ENCODE measurements at places on chromosomes 11 and 22. TPM values are rescaled to one million over a fixed set of nuclear protein-coding genes. Genes with fewer than 3 reads are reported as not detected.

GRCh38 chr11:77040401-77040777, 6.2 kb downstream of the B3GNT6 start:
- DNase-seq, result peak; percentile 29

DNA sequence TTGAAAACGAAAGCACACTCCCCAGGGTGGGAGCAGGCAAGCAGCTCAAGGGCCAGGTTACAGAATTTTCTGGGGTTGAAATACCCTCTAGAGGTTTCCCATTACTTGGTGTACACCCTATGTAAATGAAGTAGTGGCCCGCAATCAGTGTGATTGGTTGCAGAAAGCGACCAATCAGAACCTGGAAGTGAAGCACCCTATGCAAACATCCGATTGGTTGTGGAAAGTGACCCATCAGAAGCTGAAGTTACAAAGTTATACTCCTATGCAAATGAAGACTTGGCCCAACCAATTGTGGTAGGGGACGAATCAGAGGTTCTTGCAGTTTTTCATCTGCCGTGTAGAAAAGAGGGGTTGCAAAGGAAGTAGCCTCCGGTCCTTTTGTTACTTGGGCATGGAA, 19.2 kb downstream of the PRR5 start:
- no peak for DNase-seq

GRCh38 chr22:46147471-46148267, 2.7 kb upstream of the PPARA start:
- peak; percentile 43 for DNase-seq

SSH3 gene
- 258 TPM for total RNA-seq

KCNK7 gene
- 0.83 TPM for total RNA-seq

DNA sequence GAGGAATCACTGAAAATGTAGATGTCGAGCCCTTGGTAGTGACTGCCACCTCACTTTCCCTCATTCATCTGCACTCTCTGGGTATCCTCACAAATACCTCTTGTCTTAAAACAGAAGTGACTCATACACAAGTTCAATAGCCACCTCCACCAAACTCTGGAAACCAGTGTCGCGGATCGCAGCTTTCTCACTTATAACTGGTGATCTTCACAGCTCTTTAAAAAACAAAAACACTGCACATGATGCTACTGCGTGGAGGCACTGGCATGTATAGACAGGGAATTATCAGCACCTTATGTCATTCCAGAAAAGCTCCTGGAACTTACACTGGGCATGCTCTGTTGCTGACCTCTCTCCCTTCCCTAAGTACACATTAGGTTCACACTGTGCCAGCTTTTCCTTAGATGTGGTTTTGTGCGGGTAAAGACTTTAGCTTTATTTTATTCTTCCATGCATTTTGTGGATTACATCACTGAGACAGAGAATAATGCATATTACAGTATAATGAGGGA, 425.5 kb upstream of the CADM1 start:
- no peak for DNase-seq

DNA sequence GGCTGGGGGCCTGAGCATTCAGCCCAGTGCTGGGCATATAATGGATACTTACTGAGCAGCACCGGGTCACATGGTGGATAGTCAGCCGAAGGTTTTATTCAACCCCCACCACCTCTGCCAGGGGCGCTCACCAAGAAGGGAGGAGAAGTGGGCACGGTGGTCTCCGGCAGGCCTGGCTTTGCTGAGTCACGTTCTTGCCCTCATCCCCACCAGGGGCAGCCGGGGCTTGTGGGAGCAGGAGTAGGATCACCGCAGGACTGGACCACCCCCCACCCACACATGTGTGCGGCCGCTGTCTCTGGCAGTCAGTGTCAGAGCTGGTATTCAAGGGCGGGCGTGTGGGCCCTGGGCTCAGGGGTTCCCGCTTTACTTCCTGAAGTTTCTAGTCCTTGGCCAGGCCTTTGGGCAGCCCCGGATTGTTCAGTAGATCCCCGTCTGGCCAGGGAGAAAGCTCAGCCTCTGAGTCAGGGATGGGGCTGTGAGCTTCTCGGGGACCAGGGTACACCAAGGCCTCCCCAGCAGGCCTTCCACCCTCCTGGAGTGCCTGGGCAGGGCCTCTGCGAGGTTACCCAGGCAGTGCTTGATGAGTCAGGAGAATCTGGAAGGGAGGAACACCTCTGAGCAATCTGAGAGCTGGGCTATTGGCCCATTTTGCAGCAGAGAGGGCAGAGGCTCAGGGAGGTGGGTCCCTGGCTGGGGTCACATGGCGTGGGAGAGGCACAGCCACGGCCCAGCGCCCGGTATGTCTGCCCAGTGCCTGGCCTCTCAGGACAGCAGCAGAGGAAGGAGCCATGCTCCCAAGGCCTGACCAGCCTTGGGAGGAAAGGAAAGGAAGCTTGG, 60.6 kb downstream of the RTL6 start:
- no peak for DNase-seq

- DNase-seq, result peak; percentile 58
These were observed at the start of gene ANO5 for GRCh38 chr11:22192642-22193347. Gene ANO5 (plus strand): TSS chr11:22193085. CDS start chr11:22193493, 408 bp downstream.

GRCh38 chr22:19666673-19667593, 47.4 kb upstream of the SEPTIN5 start:
- DNase-seq, result no peak

DNA sequence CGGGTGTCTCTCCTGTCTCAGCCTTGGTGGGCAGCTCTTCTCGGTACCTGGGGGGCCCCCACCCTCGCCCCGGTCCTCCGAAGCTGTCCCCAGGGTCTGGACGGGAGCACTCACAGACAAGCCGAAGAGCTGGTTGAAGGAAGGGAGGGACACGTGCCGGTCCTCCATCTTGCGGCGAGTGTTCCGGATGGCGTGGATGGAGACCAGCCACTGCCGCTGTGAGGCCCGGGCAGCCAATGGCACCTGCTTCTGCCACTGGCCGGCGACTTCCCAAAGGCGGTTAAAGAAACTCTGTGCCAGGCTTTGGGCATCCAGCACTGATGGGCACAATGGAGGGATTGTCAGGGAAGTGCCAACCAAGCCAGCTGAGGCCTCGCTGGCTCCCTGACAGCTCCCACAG, 18.7 kb downstream of the PPM1F start:
- no peak for DNase-seq

LAYN gene
- 8.6 TPM for total RNA-seq

AMOTL1 gene
- 84.2 TPM for total RNA-seq

- DNase-seq, result no peak
These were observed 70.6 kb upstream of the SHANK2 start for GRCh38 chr11:71322861-71323582.

SOX6 gene
- total RNA-seq, result 6.4 TPM

TIMM8B gene
- total RNA-seq, result 54.8 TPM

GRCh38 chr22:28093711-28094110, 174.7 kb upstream of the PITPNB start:
- DNase-seq, result no peak

GRCh38 chr11:18676803-18677202, 21.8 kb upstream of the TMEM86A start:
- no peak for DNase-seq

WBP2NL gene
- 4.2 TPM for total RNA-seq

HPX gene
- 1.2 TPM for total RNA-seq

OR52A1 gene
- total RNA-seq, result not detected

LZTR1 gene
- 79.6 TPM for total RNA-seq

TPBGL gene
- 0.26 TPM for total RNA-seq

DNA sequence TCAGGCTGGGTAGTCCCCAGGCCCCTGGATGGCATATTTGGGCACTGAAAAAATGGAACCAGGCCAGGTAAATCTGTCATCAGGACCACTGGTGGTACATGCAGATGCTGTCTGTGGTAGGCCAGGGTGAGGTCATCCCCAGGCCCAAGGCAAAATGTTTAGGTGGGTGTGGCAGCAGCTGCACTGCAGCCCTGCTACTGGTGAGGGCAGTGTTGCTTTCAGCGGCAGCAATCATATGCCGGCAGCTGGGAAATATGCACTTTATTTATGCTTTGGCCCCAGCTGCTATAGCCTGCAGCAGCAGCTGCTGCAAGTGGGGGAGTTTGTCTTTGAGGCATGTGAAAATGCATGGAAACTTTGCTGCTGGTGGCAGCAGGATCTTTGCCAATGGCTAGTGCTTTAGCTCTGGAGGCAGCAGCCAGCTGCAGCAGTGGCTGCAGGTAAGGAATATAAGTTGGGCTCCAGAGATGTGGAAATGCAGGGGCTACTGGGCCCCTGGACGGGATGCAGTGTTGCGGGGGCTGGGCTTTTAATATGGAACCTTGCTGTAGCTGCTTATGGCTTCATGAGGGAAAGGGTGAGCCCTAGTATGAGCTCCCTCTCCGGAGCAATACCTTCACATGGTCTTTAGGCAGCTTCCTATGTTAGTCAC, 365.7 kb upstream of the CADM1 start:
- DNase-seq, result no peak

- DNase-seq, result peak; percentile 61
These were observed 2.3 kb downstream of the KRTAP5-11 start for GRCh38 chr11:71580057-71581003.

DNA sequence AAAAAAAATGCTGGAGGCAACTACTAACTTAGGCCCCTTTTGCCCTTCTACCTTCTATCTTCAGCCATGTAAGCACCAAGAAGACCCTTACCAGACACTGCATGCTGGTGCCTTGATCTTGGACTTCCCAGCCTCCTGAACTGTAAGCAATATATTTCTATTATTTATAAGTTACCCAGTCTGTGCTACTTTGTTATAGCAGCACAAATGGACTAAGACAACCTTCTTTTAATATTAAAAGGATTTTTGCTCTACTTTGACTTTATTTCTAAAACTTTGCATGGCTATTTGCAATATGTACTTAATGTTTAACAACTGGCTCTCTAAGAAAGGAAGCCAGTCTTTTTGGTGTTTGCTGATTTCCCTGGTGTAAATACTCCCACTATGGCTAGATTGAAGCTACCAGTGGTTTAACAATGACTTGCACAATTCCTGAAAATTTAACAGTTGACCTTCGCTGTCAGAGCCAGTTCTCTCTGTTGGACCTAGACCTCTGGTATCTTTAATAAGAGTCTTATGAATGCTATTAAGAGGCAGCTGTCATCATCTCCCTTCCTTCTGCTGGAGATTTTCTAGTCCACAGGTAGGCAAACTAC, 25.2 kb downstream of the OR6Q1 start:
- no peak for DNase-seq

- no peak for DNase-seq
These were observed 3.8 kb downstream of the EHD1 start for GRCh38 chr11:64874308-64875240.

- no peak for DNase-seq
These were observed 4.5 kb downstream of the APOBEC3G start for GRCh38 chr22:39081598-39081997.

SLC16A8 gene
- total RNA-seq, result 0.26 TPM

OR6A2 gene
- 0.68 TPM for total RNA-seq

DNA sequence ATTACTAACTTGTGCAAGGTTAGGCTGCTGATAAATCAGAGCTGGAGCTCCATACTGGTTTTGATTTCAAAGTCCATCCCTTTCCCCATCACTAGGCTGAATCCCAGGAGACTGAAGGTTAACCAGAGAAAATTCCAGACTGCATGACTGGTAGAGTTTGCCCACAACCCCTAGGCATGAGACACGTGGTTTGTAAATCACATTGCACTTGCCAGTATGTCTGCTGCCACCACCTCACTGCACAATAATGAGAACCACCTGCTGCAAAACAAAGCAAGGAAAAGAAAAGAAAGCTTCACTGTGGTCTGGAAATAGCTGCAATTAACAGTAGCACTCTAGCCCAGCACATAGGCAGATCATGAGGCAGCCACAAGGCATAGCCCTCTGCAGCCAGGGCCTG, 67.6 kb upstream of the NTM start:
- no peak for DNase-seq
